Fibroblast of villous mesenchyme (primary cell): ENCODE measurements at places on chromosomes 16 and 17. TPM values are rescaled to one million over a fixed set of nuclear protein-coding genes. Genes with fewer than 3 reads are reported as not detected.

The AHSP gene
- total RNA-seq, result not detected in 2 replicates

The HCRT gene
- not detected in 2 replicates for total RNA-seq

DNA sequence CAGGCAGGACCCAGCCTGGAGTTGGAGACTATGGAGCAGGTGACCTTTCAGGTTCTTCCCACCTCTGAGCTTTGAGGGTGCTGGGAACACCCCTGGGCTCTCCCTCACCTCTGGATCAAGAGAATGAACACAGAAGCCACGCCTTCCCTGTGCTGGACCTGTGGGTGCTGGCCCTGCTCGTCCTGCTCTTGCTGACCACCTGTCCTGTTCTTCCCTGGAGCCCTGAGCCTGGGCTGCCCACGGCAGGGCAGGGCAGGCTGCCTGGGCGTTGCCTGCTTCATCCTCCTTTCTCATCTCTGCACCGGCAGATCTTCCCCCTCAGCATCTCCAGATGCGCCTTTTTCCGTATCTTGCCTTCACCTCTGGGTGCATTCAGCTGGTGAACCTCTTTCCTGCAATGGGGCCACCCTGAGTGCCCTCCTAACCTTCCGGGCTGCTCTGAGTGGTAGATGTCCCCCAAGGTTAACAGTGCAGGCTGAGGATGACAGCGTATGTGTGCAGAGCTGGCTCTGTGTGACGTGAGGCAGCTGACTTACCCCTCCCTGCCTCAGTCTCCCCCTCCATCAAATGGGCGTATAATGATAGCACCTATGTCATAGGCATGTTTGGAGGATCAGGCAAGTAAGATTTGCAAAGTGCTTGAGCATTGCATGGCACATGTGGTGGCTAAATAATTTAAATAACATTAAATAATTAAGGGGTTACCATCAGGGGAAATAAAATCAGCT is 225.8 kb upstream of the CIBAR2 start:
- DNase-seq, result no peak

DNA sequence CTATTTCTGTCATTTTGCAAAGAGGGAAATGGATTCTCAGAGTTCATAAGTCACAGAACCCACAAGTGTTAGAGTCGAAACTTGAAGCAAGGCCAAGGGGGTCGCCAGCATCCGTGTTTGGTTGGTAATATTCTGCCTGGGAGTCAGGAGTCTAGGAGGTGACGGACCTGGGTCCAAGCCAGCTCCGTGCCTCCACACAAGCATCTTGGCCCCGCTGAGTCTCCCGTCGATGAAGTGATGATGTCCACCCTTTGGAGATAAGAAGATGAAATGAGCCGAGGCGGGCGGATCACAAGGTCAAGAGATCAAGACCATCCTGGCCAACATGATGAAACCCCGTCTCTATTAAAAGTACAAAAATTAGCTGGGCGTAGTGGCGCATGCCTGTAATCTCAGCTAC is 53.2 kb upstream of the TNRC6C start:
- DNase-seq, result no peak

GRCh38 chr16:21611198-21611555 is 11.8 kb downstream of the METTL9 start:
- DNase-seq, result peak; percentile 80

- peak; percentile 47 for DNase-seq
Measured at GRCh38 chr17:66620528-66620927, 214.4 kb upstream of the CACNG5 start.

GRCh38 chr17:78476973-78477372 is 98.5 kb downstream of the PGS1 start:
- no peak for DNase-seq
